Stimulated activated CD4-positive, alpha-beta T cell treated with anti-CD3 and anti-CD28 coated beads, Interleukin-1b, Interleukin-23, amount 100 ng/mL, for 4 hours (primary cell): ENCODE measurements at places on chromosomes 7 and 10.

DNA sequence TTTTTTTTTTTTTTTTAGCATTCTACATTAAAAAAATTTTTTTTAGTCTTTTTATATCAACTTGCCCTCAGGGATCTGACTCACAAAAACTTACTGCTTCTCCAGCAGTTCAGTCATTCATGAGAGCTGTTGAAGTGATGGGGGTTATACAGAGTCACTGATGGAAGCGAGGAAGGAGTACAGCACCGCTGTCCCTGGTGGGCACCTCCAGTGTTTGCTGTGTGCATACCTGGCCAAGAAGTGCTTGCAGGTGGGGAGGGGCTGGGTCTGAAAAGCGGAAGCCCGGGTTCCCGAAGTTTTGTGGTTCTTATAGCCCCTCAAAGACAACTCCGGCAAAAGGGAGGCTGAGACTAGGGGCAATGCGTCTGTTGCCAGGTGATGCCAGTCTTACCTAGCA lies 46.2 kb downstream of the MINDY4 start:
- DNase-seq, result no peak

GRCh38 chr7:38020121-38020785 lies 99.8 kb downstream of the EPDR1 start:
- no peak for DNase-seq

DNA sequence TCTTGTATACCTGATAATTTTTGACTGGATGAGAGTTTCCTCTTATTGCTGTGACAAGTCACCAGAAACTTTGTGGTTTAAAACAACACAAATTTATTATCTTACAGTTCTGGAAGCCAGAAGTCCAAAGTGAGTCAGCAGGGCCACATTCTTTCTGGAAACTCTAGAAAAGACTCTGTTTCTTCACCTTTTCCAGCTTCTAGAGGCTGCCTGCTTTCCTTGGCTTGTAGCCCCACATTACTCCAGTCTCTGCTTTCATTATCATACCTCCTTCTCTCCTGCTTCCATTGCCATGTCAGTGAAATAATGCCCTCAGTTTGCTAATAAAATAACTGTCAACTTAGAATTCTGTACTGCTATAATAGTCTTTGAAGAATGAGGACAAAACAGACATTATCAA lies 65.3 kb downstream of the VCL start:
- DNase-seq, result no peak

DNA sequence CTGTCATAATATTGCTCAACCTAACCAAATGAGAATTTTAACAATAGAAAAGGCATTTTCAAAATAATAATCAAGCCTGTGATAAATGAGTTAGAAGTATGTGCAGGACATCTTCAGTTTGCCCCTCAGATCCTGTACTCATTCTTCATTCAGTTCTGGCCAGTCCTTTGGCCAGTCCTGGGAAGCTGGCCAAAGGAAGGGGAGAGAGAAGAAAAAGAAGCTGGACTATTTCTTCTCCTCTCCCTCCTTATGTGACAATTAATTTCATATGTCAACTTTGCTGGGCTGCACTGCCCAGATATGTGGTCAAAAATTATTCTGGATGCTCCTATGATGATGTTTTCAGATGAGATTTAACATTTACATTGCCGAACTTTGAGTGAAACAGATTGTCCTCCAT lies 31.6 kb upstream of the ITGB8 start:
- no peak for DNase-seq

DNA sequence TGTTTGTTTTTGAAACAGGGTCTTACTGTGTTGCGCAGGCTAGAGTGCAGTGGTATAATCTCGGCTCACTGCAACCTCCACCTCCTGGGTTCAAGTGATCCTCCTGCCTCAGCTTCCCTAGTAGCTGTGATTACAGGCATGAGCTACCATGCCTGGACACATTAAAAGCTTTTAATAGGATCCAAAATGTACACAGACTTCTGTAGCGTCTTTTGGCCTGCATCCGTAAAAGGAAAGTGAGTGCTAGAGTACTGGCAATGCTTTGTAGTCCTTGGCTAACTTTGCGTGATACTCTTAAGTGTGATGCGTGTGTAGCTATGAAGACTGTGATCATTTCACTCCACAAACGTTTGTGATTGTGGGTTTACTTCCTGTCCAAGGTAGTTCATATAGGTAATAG lies 13.3 kb downstream of the ZRANB1 start:
- no peak for DNase-seq

GRCh38 chr10:97169911-97170693 lies 15.7 kb downstream of the SLIT1 start:
- DNase-seq, result no peak

GRCh38 chr10:22461891-22462290 lies 116.6 kb downstream of the SPAG6 start:
- no peak for DNase-seq

- DNase-seq, result no peak
Measured at GRCh38 chr7:70027867-70028266, 429.6 kb downstream of the AUTS2 start.

GRCh38 chr7:116176226-116176625 lies 34.1 kb upstream of the TES start:
- no peak for DNase-seq

DNA sequence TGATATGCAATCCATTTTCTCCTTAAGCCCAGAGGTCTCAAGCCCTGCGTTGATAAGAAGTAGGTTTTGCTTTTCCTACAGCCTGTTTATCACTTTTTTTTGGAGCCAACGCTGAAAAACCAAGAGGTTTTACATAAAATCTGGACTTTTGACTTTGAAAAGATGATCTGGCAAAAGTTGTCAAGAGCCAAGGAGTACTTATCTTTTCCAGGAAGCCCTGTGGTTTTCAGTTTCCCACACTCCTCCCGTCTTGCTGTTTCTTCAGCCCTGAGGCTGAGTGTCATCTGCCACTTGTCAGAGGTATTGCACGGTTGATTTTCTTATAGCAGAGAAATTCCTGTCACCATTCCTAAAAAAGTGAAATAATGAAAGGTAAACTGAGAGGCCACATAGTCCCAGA lies 108.7 kb downstream of the TYW1 start:
- no peak for DNase-seq

DNA sequence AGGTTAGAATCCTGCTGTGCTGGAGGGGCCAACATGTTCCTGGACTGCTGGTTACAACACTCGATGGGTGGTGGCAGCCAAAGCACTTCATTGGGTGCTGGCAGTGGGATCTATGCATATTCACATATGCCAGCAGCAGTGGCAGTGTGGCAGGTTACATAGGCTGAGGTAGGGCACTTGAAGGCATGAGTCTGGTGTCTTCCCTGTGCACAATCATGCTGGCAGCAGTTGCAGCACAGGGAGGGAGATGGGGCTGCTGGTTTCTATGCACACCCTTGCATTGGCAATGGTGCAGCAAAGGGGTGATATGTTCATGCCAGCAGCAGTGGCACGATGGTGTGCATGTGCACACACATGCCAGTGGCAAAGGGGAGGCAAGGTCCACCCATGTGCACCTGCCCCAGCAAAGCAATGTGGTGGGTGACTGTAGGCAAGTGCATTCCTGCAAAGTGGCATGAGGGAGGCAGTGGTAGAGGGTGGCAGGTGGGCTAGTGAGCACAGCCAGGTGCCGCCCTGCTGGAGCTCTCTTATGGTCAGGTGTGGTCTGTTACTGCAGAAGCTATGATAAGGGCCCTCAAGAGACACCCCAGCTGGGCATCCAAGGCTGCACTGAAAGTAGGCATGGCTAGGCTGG lies 356.2 kb upstream of the STEAP1 start:
- no peak for DNase-seq

DNA sequence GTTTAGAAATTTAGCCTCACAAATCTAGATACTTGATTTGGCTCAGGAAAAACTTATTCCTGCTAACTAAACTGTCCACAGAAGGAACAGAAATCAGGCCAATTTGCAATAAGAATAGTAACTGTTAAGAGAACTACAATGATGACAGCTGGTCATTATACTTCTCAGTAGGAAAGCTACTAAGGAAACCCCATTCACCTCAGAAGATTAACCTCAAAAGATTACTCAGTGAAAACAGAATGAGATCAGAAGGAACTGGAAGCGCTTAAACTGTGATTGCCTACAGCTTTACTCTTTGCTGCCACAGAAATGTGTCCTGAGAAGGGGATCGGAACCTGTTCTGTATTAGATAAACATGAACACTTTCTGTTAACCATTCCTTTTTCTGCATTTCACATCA lies 24.3 kb upstream of the DNAJB12 start:
- no peak for DNase-seq

DNA sequence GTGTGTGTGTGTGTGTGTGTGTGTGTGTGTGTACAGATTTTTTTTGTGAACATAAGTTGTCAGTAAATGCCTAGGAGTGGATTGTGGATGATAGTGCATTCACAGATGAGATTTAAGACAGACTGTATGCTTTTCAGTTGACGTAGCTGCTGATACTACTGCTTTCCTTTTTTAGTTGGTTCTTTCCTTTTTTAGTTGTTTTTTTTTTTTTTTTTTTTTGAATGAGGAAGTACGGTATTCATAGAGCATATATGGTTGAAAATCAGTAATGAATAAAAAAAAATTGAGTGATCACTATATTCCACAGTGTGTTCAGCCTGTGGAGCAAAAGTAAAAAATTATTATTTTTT lies 80.5 kb downstream of the RBM33 start:
- DNase-seq, result no peak

DNA sequence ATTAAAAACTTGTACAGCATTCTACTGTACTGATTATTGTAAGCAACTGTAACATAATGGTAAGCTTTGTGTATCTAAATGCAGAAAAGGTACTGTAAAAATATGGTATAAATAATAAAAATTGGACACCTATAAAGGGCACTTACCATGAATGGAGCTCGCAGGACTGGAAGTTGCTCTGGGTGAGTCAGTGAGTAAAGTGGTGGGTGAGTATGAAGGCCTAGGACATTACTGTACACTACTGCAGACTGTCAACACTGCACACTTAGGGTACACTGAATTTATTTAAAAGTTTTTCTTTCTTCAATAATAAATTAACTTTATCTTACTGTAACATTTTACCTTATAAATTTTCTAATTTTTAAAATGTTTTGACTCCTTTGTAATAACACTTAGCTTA lies 118.6 kb upstream of the ASAH2 start:
- DNase-seq, result no peak

- DNase-seq, result no peak
Measured at GRCh38 chr7:109835577-109835976, 1255.3 kb upstream of the LRRN3 start.

- peak; percentile 26 for DNase-seq
Measured at GRCh38 chr10:99560277-99561126, 27.8 kb downstream of the NKX2-3 start.

DNA sequence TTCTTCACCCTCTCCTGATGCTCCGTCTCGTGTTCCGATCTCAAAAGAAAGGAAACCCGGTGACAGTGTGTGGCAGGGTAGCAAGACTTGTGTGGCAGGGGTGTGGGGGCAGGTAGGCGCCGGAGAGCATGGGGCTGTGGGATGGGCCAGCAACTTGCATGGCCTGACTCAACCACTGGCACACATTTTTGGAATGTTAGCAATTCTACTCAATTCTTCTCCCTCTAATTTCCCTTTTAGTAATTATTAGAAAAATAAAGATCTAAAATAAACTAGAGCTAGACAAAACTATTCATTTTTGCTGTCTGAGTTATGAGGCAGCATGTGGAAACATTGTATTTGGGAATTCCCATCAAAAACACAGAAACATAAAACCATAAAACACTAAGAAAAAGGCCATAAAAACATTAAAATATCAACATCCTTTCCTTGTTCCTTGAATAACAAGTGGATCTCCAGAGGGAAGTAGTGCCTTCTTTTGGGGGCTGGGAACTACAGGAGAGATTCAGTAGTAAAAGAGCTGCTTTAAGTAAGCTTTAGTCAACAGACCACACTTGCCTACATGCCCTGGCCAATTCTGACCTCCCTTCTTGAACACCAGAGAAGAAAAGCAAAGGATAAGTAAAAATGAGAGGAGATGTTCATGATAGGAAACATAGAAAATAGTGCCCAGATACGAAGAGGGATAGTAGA lies 21.8 kb downstream of the SEMA3C start:
- DNase-seq, result no peak

- DNase-seq, result no peak
Measured at GRCh38 chr7:107234436-107234835, 65.6 kb downstream of the HBP1 start.

- DNase-seq, result no peak
Measured at GRCh38 chr7:22445140-22445743, 54.7 kb downstream of the STEAP1B start.

- DNase-seq, result no peak
Measured at GRCh38 chr7:91434836-91435235, 170.6 kb downstream of the FZD1 start.

DNA sequence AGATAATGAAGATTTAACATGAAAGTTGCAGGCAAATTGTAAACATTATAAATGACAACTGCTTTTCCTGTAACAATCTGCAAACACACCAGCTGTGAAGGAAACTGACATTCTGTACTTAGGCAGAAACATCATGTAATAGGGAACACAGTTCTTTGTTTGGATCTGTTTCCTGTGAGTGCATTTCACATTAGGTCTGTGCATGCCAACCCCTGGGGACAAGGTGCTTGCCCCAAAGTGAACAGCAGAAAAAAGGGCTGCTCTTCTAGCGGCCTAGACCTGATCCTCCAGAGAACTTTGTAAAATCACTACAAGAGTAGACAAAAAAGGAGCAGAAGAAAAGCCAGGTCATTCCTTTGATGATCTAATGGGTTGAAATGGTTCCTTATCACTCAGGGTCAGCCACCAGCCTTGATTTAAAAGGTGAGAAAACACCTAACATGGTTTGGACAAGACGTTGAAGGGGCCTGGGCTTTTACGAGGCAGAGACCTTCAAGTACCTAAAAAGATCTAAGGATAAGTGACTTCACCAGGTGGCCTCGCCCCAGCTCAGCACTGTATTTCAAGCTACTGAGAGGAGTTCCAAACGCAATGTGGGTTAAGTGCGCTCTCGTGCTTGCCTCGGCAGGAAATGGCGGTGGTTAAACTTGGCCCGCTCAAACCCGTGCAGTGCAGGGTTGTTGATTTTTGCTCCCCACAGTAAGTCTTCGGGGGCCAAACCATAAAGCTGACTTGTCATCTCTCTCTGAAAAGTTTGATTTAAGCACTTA lies 249.7 kb downstream of the CREB5 start:
- DNase-seq, result no peak
